NCI-H510A treated with DMSO at 0.1 percent for 48 hours (cell line): ENCODE measurements at places on chromosomes 13 and 19.
A peak's percentile ranks its signal among the peaks of the same experiment; 100 is the strongest.

DNA sequence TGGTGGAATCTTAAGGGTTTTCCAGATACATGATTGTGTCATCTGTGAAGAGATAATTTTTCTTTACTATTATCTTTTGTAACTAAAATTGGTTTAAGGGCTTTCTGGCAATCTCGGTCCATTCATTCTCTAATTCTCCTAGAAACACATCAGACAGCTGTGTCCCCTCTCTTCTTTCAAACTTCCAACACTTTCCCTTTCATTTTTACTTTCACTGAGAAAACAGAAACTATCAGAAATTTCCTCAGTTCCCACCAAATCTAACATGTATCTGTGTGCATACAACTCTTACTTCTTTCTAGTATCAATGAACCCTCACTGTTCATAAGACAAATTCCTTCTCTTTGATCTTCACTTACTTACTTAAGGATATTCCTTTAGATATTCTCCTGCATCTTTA is 40.2 kb downstream of the KCNRG start:
- no peak for DNase-seq

DNA sequence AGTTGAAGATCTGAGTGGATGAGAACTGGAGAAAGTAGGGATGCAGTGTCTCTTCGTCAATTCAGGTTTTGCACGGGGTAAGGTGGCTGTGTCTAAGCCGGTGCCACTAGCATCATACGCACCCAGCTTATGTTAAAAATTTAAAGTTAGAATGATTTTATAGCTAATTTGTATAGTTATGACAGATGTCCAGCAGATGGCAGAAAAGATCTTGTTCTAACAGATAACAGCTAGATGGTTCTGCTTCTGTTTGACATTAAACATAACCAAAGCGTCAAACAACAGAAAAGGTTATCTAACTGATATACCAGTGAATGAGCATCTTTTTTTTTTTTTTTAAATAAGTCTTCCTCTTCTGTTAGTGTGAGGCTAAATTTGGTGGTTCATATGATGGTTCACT is 18.8 kb upstream of the EDDM13 start:
- DNase-seq: peak; percentile 5

DNA sequence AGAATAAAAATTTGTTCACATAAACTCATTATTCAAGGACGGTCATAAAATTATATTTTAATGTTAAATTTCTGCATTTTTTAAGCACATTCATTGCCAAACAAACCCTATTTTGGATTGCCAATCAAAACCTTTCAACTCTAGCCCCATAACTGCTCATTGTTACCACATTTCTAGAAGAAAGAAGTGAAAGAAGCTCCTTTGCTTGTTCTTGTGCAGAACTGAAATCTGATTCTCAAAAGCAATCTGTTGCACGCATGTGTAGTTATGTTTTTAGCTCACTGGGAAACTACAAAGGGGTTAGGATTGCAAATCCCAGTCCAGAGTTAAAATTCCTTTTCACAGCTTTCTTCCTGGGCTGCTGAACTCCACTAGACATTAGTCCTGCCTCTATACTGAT is 109.5 kb upstream of the MIR17HG start:
- DNase-seq: no peak

DNA sequence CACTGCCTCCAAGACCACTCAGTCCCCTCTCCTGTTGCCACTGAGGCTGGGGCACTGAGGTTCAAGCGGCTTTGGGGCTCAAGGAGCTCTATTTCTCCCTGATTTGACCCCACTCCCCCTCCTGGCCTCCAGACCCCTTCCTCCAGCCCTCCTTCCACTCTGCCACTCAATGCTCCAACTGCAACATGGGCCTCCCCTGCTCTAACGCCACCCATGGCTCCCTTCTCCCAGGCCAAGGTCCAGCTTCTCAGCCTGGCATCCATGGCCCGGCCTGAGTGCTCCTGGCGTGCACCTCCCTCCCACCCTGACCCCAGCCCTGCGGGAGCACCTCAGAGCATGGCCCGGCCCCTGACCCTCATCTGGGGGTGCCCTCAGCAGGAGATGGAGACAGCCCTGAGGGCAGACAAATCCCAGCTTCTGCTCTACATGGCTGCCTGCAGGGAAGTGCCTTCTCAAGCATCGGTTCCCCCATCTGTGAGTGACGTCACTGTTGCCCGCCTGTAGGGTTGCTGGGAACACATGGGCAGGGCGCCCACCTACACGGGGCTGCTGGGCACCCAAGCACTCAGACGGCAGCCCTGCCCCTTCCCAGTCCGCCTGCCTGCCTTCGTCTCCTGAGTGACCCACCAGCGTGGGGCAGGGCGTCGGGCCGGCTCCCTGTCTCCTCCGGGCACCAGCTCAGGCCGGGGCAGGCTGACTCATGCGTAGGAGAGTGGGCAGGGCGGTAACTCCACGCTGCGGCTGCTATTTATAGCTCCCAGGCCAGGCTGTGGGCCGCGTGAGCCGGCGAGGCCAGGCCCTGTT is 1.6 kb upstream of the DIRAS1 start:
- no peak for DNase-seq

DNA sequence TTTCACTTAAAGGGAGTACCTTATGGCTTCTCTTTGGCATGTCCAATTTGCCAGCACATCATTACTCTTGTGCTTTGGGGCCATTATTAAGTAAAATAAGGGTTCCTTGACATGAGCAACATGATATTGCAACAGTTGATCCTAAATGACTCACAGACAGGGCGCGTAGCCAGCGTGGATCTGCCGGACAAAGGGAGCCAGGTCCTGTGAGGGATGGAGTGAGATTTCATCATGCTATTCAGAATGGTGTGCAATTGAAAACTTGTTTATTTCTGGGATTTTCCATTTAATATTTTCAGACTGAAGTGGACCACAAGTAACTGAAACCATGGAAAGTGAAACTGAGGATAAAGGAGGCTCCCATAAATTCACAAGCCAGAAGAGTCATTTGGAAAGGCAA is 48.6 kb upstream of the WASF3 start:
- no peak for DNase-seq

DNA sequence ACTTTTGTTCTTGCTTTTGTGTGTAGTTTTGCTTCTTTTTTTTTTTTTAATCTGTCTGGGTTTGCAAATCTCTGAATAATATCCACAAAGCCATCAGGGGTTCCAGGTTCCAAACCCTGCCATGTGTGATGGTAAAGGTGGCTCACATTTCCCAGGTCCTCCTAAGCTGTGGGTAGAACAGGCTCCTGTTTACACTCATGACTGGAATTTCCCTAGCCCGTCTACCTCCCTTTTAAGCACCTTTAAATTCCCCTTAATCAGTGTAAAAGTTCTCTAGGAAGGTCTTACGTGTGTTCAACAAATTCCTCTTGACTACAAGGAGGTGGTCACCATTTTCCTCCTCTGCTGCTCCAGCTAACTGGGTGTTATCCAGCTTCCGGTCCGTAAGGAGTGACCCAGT is 62.8 kb downstream of the EFNB2 start:
- DNase-seq: no peak
